ENCODE measurements at places on chromosomes 2 and 18.
A peak's percentile ranks its signal among the peaks of the same experiment; 100 is the strongest.

- DNase-seq, result no peak
These were observed 44.1 kb upstream of the EPAS1 start for GRCh38 chr2:46252891-46253659.

DNA sequence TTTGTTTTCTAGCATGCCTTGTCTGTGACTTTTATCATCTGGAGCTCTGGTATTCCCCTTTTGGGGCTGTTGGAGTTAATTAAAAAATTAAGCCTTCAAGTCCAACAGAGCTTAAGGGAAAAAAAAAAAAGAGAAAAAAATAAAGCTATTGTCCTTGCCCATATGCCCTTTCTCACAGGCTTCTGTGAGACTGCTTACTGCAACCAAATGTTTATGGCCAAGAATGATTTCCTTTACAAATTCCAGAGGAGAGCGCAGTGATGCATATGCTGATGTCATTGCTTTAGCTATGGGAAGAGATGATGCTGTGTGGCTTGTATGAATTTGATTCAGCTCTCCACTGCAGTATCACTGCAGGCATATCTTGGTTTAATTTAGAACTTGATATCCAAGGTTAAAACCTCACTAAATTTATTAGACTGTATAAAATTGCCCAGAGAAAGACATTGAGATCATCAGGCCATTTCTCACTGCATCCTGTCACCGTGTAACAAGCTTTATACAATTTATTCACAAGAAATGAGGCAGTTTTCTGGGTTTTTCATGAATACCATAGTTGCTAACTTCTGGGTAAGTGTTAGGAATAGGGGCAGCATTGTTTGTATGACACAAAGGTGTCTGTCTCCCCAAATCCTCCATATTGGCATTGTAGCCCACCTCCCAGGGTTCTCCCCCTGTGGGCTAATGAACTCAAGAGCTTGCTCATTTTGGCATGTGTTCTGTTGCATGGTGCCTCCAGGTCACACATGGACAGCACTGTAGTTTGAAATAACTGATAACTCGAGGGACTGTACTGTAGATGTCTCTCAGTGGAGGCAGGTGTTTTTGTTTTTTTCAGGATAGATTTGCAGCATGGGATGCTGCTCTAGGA, 85.0 kb downstream of the TANC1 start:
- DNase-seq, result no peak

DNA sequence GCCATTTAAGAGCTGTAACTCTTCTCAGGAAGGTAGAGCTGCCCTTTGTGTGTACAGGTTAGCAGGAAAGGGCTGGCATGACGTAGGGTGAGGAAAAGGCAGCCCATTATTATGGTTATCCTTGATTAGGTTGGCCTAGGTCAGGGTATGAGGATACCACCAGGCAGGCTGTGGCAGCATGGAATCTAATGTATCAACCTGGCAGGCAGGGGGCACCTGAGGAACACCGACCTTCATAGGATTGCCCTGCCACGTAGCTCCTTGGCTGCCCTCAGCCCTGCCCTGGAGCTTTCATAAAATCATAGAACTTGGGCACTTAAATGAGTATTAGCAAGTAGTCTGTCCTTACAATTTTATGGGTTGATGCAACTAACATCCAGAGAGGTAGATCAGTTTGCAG, 261.6 kb downstream of the LTBP1 start:
- DNase-seq, result no peak

DNA sequence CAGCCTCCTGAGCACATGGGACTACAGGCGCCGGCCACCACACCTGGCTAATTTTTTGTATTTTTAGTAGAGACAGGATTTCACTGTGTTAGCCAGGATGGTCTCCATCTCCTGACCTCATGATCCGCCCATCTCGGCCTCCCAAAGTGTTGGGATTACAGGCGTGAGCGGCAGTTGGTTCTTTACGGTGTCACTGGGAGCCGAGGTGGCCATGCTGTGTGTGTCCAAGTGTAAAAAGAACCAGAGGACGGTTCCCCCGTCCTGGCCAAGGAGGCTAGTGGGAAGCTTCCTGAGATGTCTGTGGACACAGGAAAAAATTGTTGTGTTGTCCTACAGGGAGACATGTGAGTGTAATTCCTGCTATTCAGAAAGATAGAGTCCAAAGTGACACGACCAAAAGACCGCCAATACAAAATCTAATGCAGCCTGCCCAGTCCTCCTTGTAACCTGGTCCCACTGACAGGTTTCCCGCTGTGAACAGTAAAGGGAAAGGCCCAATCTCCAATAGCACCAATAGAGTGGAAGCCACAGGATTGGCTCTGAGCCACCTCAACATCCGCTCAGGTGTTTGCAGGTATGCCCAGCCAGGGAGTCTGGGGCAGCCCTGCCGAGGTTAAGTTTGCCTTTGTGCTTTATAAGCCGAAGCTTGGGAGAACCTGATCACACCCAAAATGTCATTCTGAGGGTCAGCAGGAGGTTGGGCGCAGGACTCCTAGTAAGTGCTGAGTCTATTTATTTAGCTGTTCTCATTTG, 40.6 kb downstream of the NCK2 start:
- DNase-seq, result no peak

- DNase-seq, result no peak
These were observed 49.4 kb downstream of the RHOB start for GRCh38 chr2:20496076-20496872.

GRCh38 chr2:36677996-36678605, 18.4 kb upstream of the VIT start:
- no peak for DNase-seq

DNA sequence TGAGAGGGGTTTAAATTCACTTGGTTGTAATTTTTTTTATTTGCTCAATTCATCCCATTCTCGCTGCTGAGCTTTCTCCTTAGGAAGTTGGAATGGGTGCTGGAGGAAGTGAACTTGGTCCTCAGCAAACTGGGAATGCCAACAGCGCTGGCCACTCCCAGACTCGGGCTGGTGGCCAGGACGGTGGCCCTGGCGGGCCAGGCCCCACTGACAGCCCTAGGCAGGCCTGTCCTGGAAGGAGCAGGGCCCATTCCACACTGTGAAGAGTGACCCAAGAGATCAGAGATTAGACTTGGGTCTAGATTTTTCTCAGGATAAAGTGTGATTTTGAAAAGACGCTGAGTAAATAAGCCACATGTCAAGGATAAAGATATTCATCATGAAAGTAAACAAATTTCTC, 132.7 kb downstream of the HDAC4 start:
- no peak for DNase-seq

- DNase-seq, result no peak
These were observed 286.0 kb upstream of the CCDC68 start for GRCh38 chr18:55245211-55245614.

DNA sequence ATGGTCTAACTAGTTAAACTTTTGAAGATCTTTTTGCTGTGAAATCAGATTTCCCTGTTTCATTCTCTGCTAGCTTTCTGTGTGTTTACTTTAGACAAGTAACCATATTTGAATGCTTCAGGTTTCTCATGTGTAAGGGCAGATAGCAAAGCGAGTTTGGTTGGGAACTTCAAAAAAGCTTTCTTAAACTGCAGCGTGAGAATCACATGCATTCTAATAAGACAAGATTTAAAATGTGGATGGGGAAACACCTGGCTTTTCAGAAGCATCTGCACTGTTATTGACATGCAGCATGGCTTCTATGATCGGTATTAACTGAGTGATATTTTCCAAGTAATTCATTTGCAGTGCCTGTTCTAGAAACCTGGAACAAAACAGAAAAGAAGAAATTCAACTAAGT, 119.3 kb downstream of the ABCA12 start:
- no peak for DNase-seq

- no peak for DNase-seq
These were observed 9.9 kb upstream of the EDAR start for GRCh38 chr2:108998911-108999310.

- peak; percentile 52 for DNase-seq
These were observed 498 bp downstream of the TGOLN2 start for GRCh38 chr2:85327160-85327821.

DNA sequence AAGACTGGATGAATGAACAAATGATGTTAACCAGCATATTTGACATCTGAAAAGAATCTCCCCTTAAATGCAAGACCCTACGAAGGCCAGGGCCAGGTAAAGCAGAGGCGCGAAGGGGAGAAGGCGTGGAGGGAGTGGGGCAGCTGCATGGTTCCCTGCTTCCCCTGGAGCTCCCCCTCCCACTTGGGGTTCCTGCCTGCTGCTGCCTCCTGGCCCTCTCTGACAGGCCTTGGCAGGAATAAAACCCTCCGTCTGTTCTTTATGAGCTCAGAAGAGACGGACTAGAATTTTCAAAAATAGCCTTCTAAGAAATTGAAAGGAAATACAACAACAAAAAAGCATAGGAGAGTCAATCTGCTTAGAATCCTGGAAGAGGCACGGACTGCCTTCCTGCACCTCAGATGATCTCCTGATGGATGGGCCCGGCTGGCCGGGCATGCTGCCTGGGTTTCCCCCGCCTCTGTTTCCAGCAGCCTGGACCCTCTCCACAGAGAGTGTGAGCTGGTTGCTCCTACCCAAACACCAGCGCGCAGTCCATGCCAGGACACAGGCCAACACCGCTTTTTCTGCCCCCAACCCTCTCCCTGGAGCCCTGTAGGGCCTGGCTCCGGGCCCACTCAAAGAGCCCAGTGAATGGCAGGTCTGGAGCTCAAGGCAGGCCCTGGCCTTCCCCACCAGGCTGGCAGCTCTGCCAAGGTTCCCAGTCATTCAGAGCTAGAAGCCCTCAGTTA, 23.9 kb downstream of the CFAP65 start:
- no peak for DNase-seq

- no peak for DNase-seq
These were observed 8.4 kb downstream of the PNKD start for GRCh38 chr2:218278531-218279360.

GRCh38 chr18:11905613-11906012, 2.5 kb downstream of the MPPE1 start:
- DNase-seq, result no peak

DNA sequence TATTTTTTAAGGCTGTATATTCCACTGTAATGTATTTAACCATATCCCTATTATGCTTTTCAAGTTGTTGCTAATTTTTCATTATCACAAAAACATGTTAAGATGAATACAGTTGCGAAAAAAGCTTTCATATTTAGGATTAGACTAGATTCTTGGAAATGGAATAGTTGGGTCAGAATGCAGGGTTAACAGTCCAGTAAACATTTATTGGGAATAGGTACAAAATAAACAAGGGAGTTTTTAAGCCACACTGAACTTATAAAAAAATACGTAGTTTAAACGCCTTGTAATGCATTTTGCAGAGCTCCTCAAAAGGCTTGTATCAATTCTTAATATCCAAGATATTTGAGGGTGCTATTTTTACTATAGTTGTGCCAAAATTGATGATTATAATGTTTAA, 35.6 kb downstream of the RPE start:
- no peak for DNase-seq

DNA sequence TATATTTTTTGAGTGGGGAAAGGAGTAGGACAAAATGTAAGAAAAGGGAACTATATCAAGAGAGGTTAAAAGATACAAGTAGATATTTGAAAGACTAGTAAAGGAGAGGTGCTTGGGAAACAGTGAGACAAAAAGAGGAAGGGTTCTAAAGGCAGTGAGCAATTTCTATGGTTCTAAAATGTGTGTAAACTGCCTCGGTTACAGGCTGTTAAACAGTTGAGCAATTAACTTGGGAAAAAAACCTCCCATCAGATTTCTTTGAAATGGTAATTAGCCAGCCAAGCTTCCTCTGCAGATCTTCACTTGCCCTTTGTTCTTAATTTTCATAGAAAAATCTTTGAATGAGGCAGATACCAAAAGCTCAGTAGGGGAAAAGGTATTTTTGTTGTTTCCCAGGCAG, 238.7 kb upstream of the KCNH7 start:
- DNase-seq, result no peak

DNA sequence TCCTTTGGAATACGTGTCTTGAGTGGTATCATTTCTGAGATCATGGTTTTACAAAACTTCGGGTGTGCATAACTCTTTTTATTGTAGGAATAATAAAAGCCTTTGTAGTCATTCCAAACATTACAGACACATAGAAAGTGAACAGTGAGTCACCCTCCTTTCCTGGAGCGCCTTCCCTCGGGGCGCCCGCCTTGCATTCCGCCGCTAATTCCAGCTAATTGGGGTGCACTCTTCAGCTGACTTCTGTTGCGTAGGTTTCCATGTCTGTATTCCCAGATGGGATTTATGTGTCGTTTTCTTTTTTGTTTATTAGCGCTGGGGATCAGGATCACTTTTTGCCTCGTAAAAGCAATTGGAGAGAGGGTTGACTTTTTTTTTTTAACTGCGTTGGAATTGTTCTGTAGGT, 18.7 kb downstream of the SH3BP4 start:
- no peak for DNase-seq

GRCh38 chr2:120398996-120399888, 53.3 kb downstream of the INHBB start:
- no peak for DNase-seq

GRCh38 chr2:23550553-23550952, 165.6 kb downstream of the KLHL29 start:
- DNase-seq, result no peak

DNA sequence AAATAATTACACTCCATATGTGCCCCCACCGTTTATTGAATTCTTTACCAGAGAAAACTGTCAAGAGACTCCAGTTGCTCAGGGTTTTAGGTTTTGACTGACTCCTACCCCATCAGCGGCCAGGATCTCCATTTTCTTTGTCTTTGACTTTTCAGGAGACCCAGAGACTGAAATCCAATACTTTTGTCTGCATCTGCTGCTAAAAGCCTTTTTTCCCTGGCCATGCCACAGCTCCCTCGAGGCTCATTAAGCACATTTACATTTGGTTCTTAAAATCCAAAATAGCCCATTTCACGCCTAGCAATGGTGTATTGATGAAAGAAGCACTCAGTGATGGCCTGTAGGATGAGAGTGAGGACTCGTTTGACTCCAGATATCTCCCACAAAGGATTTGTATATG, 332.6 kb upstream of the ACVR2A start:
- no peak for DNase-seq

DNA sequence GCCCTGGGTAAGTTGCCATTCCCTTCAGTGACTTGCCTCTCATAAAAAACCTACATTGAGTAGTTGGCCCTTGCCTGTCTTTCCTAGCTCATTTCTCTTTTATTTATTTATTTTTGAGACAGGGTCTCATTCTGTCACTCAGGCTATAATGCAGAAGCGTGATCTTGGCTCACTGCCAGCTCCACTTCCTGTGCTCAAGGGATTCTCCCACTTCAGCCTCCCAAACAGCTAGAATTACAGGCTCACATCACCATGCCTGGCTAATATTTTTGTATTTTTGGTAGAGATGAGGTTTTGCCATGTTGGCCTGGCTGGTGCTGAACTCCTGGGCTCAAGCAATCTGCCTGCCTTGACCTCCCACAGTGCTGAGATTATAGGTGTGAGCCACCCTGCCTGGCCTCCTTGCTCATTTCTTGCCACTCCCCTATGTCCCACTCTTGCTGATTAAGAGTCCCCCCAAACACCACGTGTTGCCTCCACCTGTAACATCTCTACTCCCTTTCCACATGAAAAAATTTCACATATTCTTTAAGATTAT, 12.6 kb downstream of the EVA1A start:
- DNase-seq, result no peak

- no peak for DNase-seq
These were observed 73.0 kb upstream of the KCTD1 start for GRCh38 chr18:26621161-26622026.

- DNase-seq, result no peak
These were observed 8.2 kb upstream of the KCTD1 start for GRCh38 chr18:26556573-26556972.

GRCh38 chr2:207121784-207122183, 44.0 kb downstream of the KLF7 start:
- DNase-seq, result no peak

Data from activated naive CD4-positive, alpha-beta T cell treated with anti-CD3 and anti-CD28 coated beads, Interleukin-2, amount 50 U/mL, for 16 hours (primary cell).